ENCODE measurements at places on chromosomes 5 and 9.

DNA sequence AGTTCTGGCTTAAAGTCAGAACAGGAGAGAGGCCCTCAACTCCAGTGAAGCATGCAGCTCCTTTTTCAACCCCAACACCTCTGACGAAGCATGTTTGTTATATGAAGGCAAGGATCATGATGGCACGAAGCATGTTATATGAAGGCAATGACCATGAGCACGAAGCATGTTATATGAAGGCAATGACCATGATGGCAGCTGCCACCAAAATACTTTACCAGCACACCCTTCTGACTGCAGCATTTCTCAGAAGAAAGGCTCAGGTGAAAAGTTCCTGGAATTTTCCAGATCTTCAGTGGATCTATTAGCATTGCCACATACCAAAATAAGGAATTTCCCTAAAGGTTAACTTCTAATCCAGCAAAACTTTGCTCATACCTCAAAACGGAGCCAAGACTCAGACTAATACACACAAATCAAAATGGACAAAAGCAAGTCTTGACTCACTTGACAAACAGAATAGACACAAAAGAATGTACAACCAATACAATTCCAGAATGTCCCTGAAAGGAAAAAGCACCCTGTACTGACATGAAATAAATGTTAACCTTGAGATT lies 217.4 kb downstream of the FANCC start:
- no peak for DNase-seq

DNA sequence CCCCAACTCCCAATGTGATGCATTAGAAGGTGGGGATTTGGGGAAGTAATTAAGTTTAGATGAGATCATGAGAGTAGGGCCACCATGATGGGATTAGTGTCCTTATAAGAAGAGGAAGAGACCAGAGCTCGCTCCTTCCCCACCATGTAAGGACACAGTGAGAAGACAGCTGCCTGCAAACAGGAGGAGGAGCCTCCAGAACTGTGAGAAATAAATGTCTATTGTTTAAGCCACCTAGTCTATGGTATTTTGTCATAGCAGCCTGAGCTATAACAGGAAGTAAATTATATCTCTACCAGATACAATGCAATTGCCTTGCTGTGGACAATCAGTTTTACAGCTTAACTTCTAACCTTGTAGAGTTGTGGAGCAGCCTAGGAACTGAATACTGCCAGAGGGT lies 58.0 kb downstream of the ANKRD33B start:
- DNase-seq: no peak

DNA sequence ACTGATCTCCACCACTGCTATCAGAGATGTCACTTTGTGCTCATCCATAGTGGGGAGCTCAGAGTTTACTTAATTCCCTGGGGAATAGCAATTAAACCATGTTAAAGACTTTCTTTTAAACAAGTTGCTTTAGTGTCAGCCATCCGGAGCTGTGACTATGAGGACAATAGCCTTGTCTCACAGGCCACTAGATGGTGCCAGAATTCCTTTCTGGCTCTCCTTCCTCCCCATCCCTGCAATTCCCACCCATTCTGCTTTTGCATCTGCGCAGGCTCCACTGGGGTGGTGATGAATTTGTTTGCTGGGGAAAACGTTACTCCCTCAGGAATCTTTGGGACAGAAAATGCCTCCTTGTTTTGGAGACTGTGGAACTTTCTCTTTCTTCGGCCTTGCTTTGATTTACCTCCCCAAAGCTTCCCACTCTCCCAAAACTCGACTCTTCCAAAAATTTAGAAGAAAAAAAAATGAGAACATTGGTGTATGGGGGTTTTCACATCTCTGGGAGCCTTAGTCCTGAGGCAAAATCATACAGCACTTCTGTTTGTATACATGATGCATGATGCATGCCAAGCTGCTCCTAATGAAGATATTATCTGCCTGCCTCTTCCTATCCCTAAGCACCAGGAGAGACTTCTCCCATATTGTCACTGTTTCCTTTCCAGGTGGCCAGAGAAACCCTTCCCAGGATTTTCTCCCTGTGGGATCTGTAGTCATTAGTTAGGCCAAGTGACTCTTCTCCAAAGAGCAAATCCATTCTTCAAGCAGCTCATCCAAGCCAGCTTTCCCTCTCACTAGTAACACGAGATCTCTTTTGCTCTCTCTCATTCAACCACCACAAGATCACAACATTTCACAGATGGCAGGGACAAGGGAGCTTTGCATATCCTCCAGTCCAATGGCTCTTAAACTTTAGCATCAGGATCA lies 466.1 kb downstream of the TLR4 start:
- DNase-seq: no peak

- no peak for DNase-seq
Observed at GRCh38 chr5:56129288-56129687, 103.8 kb downstream of the ANKRD55 start.

DNA sequence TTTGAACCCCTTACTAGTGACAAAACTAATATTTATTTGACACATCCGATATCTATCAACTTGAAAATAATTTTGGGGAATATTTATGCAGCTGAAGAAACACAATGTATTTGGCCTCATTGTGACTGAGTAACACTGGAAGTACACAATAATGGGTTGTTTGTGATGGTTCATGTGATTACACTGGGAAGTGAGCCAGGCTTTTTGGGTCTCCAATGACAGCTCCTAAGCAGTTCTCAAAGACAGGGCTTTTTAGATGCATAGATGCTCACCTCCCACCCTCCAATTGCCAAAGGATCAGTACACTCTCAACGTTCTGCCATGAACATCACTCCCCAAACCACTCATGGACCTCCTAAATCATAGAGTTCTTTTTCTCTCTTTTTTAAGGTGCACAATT lies 170.0 kb downstream of the SLC24A2 start:
- DNase-seq: no peak

DNA sequence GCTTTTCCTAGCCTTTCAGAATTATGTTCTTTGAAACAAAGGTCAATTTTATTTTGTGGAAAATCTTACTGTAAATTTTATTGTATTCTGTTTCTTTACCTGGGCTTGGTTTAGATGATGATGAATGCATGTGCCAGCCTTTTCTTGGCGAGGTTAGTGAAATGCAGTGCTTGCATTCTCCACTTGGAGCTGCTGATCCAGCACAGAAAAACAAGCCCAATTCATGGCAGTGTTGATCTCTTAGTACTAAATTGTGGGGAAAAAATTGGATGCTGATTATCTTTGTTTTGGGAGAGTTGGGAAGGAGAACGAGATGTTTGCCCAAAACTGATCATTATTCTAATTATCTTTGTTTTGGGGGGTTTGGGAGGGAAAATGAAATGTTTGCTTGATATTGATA lies 3.7 kb downstream of the HABP4 start:
- DNase-seq: no peak

- no peak for DNase-seq
Observed at GRCh38 chr5:180026320-180026719, 45.2 kb downstream of the RNF130 start.

- DNase-seq: peak; percentile 51
Observed at GRCh38 chr5:157464519-157465171, 4.6 kb downstream of the NIPAL4 start.

DNA sequence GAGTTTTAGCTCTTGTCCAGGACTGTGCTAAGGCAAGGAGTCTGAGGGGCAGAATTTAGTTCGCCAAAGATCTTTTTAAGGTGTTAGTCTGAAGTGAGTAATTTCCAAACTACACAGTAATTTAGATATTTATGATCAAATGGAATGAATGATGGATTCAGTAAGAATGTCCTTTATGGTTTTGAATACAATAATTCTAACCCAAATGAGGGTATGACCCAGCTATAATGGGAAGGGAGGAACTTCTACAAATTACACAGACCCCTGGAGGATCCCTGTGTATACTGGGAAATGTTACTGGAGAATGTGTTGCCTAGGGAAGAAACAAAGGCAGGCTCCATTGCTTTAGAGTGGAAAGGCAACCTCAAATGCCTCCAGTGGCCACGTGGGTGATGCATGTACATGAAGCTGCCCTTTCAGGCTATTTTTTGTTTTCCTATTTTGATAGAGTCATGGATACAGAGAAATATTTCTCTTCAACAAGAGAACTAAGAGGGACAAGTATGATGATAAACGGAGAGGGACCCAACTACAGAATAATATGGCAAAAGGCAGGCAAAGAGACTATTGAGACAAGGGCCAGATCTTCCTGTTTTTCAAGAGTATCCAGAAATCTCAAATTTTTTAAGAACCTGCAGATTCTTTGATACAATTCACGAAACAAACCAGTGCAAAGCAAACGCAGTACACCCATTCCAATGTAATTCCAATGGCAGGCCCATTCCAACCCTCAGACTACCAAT lies 25.4 kb downstream of the SLC1A3 start:
- DNase-seq: no peak

DNA sequence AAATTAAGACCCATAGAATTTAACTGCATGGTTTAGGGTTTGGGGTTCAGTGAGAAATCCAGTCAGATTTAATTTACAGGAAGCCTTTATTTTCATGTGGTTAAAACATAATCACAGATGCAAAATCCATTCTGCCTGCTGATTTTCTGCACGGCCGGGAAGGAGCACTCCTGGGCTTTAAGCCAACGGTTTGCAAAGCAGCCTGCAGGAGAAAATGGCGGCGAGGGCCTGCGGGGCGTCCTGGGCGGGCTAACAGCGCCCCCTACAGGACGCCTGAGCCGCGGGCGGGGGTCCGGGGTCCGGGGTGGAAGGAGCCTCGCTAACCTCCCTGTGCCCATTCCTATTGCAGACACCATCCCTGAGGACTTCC lies 47.6 kb downstream of the THBS4 start:
- peak; percentile 57 for DNase-seq

- no peak for DNase-seq
Observed at GRCh38 chr5:73851471-73852181, 225.6 kb downstream of the ARHGEF28 start.

DNA sequence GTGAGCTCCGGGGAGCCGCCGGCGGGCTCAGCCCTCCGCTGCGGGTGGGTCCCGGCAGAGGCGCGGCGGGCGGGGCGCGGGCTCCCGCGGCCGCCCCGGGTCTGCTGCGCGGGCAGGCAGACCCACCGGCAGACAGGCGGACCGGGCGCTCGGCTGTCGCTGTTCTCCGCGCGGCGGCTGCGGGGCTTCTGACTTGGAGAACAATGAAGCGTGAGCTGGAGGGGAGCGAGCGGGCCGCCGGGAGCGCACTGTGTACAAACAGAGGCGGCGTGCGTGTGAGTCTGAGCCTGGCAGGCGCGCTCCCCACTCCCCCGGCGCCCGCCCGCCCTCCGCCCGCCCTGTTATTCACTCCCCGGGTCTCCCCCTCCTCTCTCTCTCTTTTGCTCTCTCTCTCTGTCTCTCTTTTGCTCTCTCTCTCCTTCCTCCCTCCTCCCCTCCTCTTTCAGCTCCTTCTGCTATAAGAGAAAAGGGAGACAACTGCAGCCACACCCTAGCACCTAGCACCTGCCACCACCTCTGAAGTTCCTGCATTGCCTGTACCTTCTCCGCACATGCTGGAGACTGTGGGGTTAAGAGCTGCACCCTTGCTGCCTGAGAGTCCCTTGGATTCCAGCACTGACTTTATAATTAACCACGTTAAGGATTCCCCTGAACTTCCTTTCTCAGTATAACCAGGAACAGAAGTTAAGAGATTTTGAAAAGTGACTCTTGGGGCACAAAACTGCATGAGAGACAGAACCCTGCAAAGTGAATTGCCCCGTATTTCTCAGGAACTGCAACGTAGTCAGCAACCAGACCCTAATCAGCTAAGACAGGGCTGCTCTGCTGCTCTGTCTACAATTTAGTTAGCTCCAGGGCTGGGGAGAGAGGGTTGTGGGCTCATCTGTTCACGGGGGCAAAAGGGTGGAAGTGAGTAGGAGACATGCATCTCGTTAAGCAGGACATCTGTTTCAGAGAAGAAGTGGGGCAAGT lies at the start of gene EDIL3:
Gene EDIL3 (minus strand): TSS at position 277 of the 972 bp plus-strand sequence. CDS start 506 bp downstream, outside the sequence.
- no peak for DNase-seq

DNA sequence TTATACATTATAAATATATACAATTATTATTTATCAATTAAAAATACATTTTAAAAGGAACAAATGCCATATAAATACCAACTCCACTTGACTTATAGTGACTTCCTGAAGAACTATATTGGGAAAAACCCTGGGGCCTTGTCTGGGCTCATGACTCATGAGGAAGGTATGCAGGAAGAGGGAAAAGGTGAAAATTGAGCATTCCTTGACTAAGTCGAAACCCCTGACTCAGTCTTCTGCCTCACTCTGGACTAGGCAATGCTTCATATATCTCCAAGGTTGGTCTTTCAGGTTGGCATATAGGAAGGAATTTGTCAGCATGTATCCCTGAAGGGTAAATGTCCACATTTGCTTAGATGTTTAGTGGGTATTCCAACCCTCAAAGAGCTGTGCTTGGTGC lies 78.5 kb downstream of the SH3TC2 start:
- no peak for DNase-seq

DNA sequence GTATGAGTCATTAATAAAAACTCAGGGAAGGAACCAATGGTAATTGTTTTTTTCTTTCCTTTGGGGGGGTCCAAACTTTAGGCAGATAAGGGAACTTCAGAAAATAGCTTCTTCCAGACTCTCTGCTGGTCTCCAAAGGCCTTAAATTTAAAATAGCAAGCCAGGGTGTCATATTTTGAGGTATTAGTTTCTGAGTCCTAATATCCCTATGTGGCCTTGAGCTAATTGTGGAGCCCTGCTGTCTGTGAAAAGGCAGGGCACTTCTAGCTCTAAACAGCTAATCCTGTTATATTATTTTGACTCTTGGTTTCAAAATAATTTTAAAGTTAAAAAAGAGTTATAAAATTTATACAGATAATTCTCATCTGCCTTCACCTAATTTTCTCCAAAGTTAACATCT lies 195.7 kb upstream of the PPP1R2B start:
- DNase-seq: no peak

DNA sequence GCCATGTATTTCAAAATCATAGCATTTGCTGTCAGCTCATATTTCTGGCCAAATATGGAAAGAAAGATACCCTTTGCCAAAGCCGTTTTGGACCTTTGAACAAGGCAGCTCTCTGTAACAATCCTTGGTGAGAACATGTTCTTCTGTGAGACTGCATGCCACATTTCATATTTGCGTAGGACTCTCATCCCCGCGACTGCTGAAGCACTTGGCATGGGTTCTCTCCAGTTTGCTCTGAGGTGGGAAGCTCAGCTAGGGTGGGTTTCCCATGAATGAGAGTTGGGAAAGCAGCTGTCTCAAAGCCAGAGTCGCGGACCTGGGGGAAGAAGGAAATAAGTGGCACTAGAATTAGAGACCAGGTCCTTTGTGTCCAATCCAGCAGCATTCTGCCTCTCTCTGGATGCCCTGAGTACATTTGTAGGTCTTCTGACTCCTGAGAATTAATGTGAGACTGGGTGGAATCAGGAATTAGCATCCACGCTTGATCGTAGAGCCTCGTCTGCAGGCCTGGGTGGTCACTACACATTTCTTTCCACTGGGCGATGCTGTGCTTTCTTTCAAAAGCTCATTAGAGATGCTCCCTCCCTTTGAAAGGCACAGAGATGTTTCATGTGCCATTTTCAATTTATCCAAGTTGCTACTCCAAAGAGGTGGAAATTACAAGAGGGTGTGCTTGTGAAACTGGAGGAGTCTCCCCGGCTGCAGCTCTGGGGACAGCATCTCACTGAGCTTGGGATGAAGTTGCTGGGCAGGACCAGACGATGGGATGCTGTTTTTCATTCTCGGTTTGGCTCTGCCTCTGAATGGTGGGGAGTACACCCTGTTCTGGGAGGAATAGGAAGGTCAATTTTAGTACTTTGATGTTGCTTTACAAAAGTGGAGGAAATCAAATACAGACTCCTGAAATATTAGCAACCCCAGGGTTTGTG lies 197.2 kb downstream of the GADD45G start:
- no peak for DNase-seq
